ENCODE measurements at places on chromosomes 5 and 9.

DNA sequence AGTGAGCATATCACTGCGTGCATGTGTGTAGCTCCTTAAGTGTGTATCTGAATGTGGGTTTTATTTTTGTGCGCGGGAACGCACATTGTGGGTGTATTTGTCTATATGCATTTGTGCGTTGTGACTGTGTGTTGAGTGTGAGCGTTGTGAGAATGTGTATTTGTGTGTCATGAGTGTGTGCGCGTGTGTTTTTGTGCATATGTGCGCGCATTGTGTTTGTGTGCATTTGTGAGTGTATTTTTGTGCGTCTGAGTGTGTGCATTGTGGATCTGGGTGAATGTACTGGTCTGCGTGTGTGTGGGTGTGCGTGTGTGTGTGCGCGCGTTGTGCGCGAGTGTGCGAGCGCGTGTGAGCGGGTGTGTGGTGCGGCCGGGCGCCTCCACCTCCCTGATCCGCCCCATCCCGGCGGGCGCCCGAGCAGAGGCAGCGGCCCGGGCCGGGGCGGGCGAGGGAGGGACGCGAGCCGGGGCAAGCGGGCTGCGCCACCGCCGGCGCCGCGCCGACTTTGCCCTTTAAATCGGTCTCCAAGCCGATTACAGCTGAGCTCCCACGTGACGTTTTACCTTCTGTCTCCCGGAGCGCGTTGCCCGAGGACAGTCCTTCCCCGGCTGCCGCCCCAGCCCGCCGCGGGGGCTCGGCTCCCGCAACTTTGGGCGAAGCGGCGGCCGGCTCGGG is at the start of gene RASGRF2:
Gene RASGRF2 (plus strand): TSS at position 596 of the 675 bp plus-strand sequence. CDS start 376 bp downstream, outside the sequence.
- peak; percentile 45 for ATAC-seq

DNA sequence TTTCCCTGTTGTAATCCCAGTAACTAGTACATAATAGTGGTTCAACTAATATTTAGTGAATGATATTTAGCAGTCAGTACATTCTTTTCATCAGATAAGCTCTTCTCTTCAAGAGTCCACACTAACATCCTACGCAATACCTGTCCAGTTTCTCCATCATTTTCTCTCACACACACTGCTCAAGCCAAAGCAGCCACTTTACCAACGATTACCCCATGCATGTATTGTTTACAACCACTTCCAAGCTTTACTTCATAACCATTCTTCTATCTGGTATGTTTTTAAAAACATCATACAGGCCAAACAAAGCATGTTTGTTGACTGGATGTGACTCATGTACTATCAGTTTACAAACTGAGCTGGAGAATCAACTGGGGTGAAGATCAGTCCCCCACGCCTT is 7.3 kb downstream of the UBTD2 start:
- peak; percentile 26 for ATAC-seq

DNA sequence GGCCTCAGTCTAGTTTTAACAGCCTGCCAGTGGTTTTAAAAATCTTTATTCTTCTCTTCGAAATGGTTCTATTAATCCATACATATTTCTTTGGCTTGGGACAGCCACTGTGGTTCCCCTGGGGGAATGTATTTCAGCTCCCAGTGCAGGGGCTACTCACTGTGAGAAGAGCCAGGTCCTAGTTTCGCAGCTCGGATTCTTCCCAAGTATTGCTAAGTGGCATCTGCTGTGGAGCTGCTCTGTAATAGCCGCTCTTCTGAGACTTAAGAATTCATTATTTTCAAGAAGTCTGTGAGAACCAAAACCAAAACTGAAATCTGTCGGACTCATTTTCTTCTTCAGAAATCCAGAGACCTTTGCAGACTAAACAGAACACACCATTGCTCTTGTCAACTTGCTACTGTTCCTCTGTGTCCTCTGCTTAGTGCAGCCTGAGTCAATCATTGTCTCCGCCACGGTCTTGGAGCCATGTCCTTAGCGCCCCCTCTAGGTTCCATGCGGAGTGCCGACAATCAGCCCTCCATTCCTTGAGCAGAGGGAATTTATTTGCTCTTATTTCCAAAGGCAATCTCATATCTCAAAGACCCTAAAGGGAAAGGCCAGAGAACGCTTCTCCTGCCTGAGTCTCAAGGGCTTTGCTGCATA is 478.2 kb downstream of the SPATA31D1 start:
- ATAC-seq: peak; percentile 40

DNA sequence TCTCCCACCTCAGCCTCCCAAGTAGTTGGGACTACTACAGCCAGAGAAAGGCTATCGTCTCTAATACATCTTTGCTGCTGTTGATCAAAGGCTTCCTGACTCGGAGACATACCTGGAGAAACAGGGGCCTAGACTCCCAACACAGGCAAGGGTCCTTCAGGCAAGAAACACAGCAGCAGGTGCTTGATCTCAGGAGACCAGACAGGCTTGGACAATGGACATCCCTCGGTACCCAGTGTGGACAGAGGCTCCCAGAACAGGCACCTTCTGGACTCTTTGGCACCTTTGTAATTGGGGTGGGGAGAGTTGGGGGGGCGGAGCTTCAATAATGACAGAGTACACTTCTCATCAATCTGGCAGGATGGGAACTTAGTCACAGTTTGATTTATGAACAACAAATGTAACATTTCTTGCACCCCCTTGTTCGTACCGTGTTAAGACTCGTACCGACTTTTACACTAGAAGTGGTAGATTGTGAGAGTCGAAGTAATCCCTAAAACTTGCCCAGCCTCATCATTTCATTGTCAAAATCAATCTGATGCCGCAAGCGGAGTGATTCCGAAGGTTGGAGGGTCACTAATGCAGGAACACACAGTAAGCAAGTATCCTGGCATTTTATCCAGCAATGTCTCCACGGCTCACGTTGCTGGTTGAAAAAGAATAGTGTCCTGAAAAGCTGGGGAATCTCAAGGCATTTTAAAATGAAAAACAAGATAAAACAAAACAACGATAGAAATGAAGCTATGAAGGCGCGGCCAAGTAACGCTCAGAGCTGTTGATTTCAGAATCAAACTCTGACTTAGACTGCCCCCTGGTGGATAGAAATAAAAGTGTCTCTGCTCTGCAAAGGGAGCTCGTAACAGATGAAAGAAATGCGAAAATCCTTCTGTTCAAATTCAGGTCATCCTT is 46.4 kb upstream of the STK32A start:
- peak; percentile 95 for ATAC-seq

- no peak for ATAC-seq
Observed at GRCh38 chr5:42842921-42843641, 31.4 kb upstream of the SELENOP start.

Measured in SK-N-SH treated with all-trans-retinoic acid at 6 μM for 48 hours (cell line).